ENCODE measurements at places on chromosomes 13 and 19.
A peak's percentile ranks its signal among the peaks of the same experiment; 100 is the strongest.

GRCh38 chr19:1780272-1780958 is 27.1 kb downstream of the ONECUT3 start:
- no peak for DNase-seq

- peak; percentile 83 for DNase-seq
These were observed at the start of gene UBL5 for GRCh38 chr19:9827289-9828238. Gene UBL5, plus strand, starts transcription at chr19:9827918. Its CDS starts 420 bp downstream, at chr19:9828338.

GRCh38 chr13:39646122-39646521 is 9.3 kb upstream of the COG6 start:
- DNase-seq, result no peak

DNA sequence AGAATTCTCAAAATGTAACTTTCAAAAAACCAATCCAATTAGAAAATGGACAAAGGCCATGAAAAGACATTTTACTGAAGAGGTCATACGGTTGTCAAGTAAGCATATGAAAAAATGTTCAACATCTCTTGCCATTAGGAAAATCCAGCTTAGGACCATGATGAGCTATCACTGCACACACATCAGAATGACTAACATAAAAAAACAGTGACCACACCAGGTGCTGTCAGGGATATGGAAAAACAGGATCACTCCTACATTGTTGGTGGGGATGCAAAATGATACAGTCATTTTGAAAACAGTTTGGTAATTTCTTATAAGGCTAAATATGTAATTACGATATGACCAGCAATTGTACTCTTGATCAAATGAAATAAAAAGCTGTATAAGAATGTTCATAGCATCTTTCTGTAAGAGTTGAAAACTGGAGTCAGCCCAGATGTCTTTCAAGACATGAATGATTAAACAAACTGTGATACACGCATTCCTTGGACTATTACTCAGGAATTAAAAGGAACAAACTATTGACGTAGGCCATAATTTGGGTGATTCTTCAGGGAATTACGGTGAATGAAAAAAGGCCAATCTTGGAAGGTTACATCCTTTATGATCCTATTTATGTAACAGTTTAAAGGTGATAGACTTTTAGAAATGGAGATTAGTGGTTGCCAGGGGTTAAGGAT is 26.9 kb upstream of the RCBTB2 start:
- no peak for DNase-seq

DNA sequence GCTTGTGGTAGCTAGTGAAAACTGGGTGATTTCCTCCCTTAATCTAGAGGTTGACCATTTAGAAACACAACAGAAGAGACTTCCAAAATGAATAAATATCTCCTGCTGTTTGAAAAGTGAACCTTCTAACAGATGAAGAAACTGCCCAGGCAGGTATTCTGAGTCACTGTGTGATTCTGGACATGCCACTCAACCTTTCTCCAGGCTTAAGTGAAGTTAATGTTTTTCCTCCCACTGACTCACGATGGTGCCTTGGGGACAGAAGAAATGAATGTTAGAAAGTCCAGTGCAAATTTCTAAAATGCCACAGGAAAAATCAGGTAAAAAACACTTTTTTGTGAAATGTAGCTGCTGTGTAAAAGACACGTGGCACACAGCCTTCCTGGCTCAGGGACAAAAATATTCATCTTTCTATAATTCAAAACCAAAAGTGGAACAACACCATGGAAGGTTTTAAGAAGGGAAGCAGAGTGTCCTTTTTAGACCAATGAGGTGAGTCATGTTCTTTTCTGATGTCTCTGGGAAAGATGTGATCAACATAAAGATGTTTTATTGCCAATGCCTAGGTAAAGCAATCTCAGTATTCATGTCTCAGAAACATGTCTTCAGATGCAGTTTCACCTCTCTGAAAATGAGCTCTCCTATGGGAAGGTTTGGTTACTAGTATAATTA is 9.1 kb downstream of the UBE2L5 start:
- DNase-seq, result no peak

DNA sequence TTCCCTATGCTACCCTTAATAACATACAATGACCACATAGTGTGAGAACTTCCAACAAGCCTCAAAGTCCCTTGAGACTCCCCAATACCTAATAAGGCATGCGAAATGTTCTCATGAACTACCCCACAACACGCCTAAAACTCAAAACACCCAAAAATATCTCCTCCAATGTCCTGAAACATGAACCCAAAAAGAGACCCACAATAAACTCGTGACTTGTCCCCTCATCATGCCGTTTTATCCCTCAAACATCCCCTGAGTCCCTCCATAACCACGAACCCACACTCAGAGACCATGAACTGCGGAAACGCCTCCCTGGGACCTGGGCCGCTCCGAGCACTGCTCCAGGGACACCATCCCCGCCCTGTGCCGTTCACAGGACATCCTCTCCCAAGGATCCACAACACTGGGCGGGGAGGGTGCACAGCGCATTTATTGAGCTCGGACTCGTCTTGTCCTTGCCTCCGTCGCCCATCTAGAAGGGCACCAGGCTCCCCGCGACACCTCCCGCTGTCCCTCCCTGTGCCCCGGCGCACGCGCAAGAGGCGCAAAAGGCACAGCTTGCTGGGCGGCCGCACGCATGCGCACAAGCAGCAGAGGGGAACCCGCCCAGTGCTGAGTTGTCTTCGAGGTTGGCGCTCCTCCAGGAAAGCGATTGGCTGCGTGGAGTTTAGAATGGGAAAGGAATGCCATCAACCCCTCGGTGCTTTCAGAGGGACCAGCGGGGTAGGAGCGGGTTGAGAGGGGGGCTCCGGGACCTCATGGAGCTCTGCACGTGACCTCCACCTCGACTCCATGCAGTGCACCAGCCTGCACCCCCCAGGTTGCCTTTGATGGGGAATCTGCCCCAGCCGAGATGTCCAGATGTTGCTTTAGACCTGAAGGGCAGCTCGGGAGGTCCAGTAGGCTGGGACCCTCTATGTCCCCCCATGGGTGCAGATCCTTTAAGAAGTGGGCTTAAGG is 8.8 kb downstream of the FXYD3 start:
- no peak for DNase-seq

- no peak for DNase-seq
These were observed 46.3 kb downstream of the MTMR6 start for GRCh38 chr13:25241007-25241406.

GRCh38 chr19:3572855-3573161 is at the start of gene HMG20B:
Gene HMG20B, plus strand, starts transcription at chr19:3572944. Its CDS starts 366 bp downstream, at chr19:3573310.
- DNase-seq, result no peak
